ENCODE measurements at places on chromosomes 2 and 18. TPM values are rescaled to one million over a fixed set of nuclear protein-coding genes. Genes with fewer than 3 reads are reported as not detected.

DNA sequence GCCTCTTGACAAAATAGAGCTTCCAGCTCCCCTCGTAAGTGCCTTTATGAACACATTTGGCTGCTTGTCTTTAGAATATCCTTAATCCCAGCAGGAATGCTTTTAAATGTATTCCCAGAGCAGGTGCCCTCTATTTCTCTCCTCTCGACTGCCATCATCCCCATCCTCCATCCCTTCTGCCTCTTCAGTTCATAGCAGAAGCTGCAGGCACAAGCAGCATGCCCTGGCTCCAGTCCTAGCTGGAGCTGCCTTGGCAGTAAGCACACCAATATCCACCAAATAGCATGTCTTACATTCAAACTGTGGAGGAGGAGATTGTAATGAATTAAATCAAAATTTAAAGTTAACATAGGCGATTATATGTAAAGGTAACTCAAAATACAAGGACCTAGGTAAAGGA, 891.3 kb upstream of the SLC39A10 start:
- H3K4me3 ChIP-seq, result no peak overlapping the region
- DNase-seq, result no peak
- H3K4me1 ChIP-seq, result no peaks in the 10 kb centered on the region
- no peak overlapping the region for H3K27ac ChIP-seq
- no peaks in the 10 kb centered on the region for H3K36me3 ChIP-seq

DNA sequence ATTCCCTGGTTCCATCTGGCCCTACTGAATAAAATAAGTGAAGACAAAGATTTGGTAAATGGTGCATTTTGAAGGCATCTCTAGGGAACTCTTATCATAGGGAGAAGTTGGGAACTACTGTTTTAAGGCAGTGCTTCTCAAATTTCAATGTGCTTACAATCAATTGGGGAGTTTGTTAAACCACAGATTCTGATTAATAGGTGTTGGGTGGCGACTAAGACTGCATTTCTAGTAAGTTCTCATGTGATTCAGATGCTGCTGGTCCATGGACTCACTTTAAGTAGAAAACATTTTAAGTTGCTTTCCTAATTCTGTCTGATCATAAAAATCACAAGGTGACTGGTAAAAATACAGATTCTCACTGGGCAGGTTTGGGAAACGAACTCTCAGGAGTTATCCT, 14.6 kb downstream of the FARSB start:
- H3K27ac ChIP-seq, result no peak overlapping the region
- H3K27me3 ChIP-seq, result no peaks in the 10 kb centered on the region
- no peaks in the 10 kb centered on the region for H3K4me1 ChIP-seq
- no peak overlapping the region for H3K4me3 ChIP-seq
- no peaks in the 10 kb centered on the region for H3K36me3 ChIP-seq

Gene RSAD2
- 8.3 TPM for total RNA-seq

Gene TTN
- total RNA-seq, result 10.3 TPM
